ENCODE measurements at places on chromosomes 2 and 18.
A peak's percentile ranks its signal among the peaks of the same experiment; 100 is the strongest.

DNA sequence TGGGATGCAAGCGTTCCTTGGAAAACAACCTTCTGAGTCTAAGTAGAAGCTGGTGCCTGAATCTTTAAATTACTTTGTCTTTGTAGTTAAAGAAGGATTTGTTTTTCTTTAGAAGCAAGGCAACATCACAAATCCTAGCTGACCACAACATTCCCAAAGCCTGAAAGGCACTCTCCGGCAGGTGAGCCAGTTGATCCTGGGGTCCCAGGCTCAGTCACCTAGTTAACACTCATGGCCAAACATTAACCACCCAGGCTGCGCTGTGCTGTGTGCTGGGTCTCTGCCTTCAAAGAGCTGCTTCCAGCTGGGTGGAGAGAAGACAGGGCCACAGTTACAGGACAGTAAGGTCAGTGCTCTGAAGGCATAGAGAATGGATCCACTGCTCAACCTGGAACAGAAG is 120.0 kb upstream of the TRIB2 start:
- no peak for DNase-seq

DNA sequence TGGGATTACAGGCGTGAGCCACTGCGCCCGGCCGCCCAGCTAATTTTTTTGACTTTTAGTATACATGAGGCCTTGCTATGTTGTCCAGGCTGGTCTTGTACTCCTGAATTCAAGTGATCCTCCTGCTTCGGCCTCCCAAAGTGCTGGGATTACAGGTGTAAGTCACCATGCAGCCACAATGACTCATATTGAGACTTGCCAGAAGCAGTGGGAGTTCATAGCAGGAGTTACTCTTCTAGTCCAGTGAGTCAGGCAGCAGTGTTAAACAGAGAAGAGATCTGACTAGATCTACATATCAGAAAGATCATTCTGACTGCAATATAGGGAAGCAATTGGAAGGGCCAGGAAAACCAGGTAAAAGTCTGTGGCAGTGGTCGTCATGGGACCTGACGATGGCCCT is 1.5 kb upstream of the FLACC1 start:
- DNase-seq, result no peak

DNA sequence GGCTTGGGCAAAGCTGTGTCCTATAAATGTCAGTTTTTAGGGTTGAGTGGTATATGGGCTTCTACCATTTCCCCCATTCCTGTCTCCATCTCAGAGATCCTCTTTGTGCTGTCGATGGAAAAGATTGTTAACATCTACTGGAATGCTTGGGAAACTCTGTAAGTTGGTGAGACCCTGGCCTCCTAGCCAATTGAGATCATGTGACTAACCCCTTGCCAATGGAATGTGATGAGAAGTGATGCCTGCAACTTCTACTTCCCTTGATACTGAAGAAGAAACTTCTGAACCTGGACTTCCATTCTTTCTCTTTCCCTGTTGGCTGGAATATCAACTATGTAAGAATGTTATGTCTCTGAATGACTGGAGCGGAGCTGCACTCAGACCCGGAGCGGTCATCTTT is 14.5 kb downstream of the SLC39A10 start:
- DNase-seq, result no peak

- no peak for DNase-seq
Observed at GRCh38 chr2:12970861-12971260, 254.1 kb downstream of the TRIB2 start.

DNA sequence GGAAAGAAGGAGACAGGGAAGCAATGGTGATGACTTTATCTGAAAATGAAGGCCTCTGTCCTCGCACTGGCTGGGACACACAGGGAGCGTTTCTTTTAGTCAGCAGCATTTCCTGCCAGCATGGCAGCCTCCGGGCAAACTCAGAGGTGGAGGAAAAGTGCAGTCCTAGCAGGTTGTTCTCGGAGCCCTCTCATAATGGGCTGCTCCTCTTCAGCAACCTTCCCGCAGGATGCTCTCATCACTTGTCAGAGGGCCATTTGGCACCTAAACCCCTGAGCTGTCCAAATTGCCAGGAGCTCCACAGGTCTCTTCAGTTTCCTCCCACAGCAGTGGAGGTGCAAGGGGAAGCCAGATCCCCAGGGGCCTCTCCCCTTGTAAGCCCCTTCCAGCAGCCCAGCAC is 6.2 kb downstream of the STK39 start:
- DNase-seq, result peak; percentile 67

DNA sequence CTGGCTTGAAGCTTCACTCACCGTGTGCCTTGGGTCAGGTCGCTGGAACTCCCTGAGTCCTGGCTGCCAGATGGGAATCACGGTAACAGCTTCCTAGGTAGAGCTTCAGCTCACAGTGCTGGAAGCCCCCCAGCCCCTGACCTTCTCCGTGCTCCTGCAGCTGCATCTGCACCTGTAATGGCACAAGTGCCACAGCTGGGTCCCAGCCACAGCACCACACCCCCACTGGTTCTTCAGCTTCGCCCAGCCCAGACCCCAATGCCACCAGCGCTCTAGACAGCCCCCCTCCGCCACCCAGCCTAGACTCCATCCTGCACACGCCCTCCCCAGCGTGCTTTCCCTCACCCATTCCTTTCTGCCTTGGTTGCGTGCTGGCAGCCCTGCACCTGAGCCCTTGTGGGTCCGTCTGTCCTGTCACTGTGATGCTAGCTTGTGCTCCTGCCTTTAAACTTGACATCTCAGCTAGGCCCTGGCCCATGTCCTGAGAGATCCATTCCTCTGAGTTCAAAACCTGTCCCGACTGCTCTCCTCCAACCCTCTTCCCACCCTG is 7.6 kb upstream of the ESPNL start:
- no peak for DNase-seq

- peak; percentile 68 for DNase-seq
Observed at GRCh38 chr2:55519938-55520885, 694 bp downstream of the CFAP36 start.

GRCh38 chr2:238919307-238919706 is 71.4 kb downstream of the TWIST2 start:
- no peak for DNase-seq

GRCh38 chr18:74682141-74682990 is 84.7 kb downstream of the ZNF407 start:
- peak; percentile 65 for DNase-seq

DNA sequence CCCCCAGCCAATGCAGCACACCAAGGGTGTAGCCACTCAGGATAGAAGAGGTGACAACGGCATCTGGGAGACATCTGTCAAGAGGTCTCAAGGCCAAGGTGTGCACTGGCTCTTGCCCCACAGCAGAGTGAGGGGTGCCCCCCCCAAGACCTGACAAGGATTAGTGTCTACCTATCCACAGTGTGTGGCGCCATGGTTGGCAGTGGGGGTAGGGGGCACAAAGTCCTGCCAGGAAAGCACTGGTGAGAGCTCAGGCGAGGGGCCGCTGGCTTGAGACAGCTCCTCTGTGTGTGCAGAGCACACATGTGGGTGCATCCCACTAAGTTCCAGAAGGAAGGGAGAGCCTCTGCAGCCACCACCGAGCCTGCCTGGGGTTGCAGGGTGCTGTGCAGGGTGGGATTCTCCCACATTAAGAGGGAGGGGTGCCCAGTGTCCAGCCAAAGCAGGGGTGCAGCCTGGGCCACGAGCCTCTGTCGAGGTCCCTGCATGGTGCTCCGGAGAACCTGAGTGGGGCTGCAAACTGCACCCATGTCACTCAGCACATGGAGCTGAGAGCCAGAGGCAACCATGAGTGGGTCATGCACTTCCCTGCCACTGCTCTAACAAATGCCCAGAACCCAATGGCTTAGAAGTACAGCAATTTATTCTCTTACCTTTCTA is 311.2 kb upstream of the HDAC4 start:
- DNase-seq, result no peak

DNA sequence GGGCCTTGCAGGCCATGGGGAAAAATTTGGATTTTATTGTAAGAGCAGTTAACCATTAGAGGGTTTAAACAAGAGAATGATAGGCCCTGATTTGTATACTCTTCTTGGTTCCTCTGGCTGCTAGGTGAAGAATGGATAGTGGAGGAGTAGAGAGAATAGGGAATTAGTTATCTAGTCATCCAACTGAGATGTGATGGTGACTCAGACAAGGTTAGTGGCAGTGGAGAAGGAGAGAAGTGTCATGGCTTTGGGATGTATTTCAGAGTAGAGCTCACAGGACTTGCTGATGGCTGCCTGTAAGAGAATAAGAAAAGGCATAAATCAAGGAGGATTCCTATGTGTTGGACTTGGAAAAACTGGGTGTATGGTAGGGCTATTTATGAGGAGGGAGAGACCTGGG is 169.4 kb downstream of the PLCL1 start:
- DNase-seq, result no peak

DNA sequence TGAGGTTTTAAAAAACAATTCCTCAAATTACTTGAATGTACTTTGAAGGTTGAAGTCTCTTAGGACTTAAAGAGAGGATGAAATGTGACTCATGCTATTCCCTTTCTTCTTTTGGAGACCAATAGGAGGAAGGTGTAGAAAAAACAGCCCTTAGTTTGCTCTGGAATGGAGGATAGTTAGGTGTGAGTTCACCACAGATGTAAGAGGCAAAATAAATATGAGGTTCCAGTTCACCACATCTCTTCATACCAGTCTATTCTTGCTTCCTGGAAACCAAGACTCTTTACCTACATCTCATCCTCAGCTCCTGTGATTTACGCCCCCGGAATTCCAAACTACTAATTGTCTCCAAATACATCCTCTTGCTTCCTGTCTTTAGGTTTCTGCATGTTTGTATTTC is 77.5 kb upstream of the TTC21B start:
- DNase-seq, result peak; percentile 3

GRCh38 chr2:45610281-45611019 is 617 bp downstream of the SRBD1 start:
- peak; percentile 79 for DNase-seq

DNA sequence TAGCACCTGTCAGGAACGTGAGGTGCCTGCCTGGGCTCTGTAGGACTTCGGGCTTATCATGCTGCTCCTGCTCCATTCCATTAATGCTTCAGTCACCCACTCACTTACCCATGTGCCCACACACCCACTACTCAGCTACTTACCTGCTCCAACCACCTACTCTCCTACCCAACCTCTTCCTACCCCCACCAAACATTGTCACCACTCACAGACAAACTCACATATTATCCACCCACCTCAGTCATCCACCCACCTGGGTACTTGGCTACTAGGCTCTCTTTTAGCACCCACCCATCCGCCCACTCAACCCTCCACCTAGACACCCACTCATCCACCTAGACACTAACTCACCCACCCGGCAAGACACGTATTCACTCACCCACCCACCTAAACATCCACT is 724.7 kb upstream of the RAB6C start:
- DNase-seq, result no peak

DNA sequence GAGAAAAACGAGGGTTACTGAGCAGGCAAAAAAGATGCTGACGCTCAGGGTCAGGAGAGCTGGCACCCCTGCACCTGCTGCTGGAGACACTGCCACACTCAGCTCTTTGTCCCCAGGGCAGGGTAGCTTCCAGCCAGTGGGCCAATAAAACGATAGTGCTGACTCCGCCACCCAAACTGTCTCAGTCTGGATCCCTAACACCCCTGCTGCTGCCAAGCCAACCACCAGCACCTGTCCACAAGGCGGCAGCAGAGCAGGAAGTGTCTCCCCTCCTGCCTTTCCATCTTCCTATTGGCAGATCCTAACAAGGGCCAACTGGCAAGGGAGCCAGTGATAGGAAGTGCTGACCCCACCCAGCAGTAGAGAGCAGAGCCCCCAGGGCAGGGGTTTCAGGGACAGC is 531.5 kb upstream of the SALL3 start:
- DNase-seq, result peak; percentile 57

- peak; percentile 94 for DNase-seq
Observed at GRCh38 chr2:106745468-106745867, 140.5 kb downstream of the ST6GAL2 start.

- no peak for DNase-seq
Observed at GRCh38 chr2:620471-621302, 56.5 kb downstream of the TMEM18 start.

DNA sequence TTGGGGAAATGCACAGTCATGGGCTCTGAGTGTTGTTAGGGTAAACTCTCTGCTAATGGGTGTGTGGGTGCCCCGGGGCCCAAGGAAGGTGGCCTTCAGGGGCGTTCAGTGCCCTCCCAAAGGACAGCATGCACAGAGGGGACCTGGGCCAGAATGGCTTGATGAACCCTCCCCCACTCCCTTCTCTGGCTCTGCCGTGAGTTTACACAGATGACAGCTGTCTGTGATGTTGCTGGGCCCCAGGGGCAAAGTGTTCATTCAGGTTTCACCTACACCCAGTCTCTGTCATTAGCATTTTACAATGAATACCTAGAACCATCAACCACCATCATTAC is 3.2 kb downstream of the NPPC start:
- peak; percentile 69 for DNase-seq

- no peak for DNase-seq
Observed at GRCh38 chr2:215612786-215613185, 176.9 kb upstream of the FN1 start.

- no peak for DNase-seq
Observed at GRCh38 chr2:42137125-42137841, 31.9 kb upstream of the EML4 start.

DNA sequence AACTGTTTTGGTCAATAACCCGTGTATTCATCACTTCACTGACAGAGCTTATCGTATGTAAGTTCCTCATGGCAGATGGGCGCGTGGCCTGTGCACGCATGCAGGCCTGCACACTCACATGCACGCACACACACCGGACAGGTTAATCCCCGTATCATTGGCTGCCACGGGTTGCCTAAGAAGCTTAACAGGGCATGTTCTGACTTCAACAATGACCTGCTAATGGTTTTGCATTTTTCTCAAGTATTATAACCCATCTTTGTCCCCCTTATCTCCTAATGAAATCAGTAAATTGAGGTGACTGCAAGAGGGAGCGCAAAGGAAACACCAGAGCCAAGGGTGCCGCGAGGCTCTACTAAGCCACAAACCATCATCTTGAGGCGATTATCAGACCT is 399.0 kb upstream of the ID2 start:
- DNase-seq, result no peak

DNA sequence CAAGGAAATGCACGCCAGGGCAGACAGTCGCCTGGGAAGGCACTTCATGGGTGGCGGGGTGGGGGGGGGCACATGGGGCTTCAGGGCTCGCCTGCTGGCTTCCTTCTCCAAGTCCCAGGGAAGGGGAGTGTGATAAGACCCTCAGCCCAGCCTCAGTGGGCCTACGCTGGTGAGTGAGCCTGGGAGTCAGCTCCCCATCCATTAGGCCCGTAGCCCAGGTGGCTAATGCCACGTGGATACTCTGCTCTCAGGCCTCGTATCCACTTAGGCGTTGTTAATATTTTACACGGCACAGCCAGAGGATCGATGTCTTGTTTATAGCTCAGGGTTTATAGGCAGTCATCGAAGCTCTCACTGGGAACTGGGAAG is 47.1 kb downstream of the KCNIP3 start:
- no peak for DNase-seq

DNA sequence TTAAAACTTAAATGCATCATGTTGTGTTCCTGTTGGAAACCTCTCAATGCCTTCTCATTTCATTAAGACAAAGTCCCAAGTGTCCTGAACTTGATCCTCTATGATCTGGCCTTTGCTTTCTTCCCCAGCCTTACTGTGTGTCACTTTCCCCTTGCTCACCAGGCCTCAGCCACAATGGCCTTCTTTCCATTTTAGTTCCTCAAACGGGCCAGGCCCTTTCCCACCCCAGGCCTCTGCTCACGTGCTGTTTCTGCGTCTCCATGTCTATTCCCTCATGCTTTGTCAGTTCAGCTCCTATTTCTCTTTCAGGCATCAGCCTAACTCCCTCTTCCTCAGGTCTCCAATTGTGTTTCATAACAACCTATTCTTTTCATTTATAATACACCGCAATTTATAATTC is 19.5 kb downstream of the CXCR4 start:
- no peak for DNase-seq

- DNase-seq, result no peak
Observed at GRCh38 chr2:55761024-55761423, 67.4 kb upstream of the PNPT1 start.

GRCh38 chr18:62177271-62177670 is 9.6 kb downstream of the PIGN start:
- DNase-seq, result peak; percentile 38
